ENCODE measurements at places on chromosomes 4 and X. TPM values are rescaled to one million over a fixed set of nuclear protein-coding genes. Genes with fewer than 3 reads are reported as not detected.

Gene PDE5A
- total RNA-seq: 25.5 TPM

Gene KLB
- not detected for total RNA-seq

Gene MAGEA2B
- total RNA-seq: not detected

Gene SULT1B1
- total RNA-seq: 0.59 TPM

Gene GPC4
- 5.9 TPM for total RNA-seq

Gene AGA
- total RNA-seq: 32.5 TPM

Gene NPY1R
- under 0.01 TPM for total RNA-seq

Gene ARHGAP6
- 0.30 TPM for total RNA-seq

Gene SPIN2A
- total RNA-seq: 0.23 TPM

Gene TMPRSS11A
- not detected for total RNA-seq

Gene SLC25A6
- total RNA-seq: 159 TPM

Gene UGT2B17
- total RNA-seq: not detected

Gene FRAS1
- 3.9 TPM for total RNA-seq

Gene GRIA3
- total RNA-seq: 25.1 TPM

Gene PLS3
- total RNA-seq: 504 TPM

Gene RRH
- total RNA-seq: not detected

Gene CFP
- 0.30 TPM for total RNA-seq

Gene HTR2C
- not detected for total RNA-seq

Gene ZNF711
- 6.1 TPM for total RNA-seq

Gene ARL13A
- not detected for total RNA-seq

Gene F9
- total RNA-seq: not detected

Gene GSTCD
- 12.5 TPM for total RNA-seq

Gene HELT
- not detected for total RNA-seq

Gene SMARCA1
- 86.4 TPM for total RNA-seq

Gene ADGRG4
- not detected for total RNA-seq

Gene AFM
- not detected for total RNA-seq

Gene XAGE2
- not detected for total RNA-seq

Gene WDR45
- 20.5 TPM for total RNA-seq

Gene PITX2
- 60.6 TPM for total RNA-seq

Gene RHOH
- not detected for total RNA-seq

Gene TMEM31
- total RNA-seq: not detected

Gene SLAIN2
- total RNA-seq: 30.7 TPM

Gene HPRT1
- total RNA-seq: 24.6 TPM

Gene GPR143
- 1.5 TPM for total RNA-seq

Gene IL13RA1
- total RNA-seq: 96.5 TPM

Gene ADGRL3
- 0.32 TPM for total RNA-seq
